ENCODE measurements at places on chromosomes 16 and 17.

DNA sequence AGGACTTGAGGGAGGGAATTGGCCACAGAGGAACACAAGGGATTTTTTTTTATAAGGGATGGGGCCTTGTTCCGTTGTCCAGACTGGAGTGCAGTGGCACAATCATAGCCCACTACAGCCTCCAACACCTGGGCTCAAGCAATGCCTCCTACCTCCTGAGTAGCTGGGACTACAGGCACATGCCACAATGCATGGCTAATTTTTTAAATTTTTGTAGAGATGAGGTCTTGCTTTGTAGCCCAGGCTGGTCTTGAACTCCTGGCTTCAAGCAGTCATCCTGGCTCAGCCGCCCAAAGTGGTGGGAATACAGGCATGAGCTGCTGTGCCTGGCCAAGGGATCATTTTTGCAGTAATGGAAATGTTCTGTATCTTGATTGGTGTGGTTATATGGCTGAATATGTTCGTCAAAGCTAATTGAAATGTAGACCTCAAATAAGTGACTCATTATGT is 56.9 kb downstream of the VMP1 start:
- no peak for DNase-seq

DNA sequence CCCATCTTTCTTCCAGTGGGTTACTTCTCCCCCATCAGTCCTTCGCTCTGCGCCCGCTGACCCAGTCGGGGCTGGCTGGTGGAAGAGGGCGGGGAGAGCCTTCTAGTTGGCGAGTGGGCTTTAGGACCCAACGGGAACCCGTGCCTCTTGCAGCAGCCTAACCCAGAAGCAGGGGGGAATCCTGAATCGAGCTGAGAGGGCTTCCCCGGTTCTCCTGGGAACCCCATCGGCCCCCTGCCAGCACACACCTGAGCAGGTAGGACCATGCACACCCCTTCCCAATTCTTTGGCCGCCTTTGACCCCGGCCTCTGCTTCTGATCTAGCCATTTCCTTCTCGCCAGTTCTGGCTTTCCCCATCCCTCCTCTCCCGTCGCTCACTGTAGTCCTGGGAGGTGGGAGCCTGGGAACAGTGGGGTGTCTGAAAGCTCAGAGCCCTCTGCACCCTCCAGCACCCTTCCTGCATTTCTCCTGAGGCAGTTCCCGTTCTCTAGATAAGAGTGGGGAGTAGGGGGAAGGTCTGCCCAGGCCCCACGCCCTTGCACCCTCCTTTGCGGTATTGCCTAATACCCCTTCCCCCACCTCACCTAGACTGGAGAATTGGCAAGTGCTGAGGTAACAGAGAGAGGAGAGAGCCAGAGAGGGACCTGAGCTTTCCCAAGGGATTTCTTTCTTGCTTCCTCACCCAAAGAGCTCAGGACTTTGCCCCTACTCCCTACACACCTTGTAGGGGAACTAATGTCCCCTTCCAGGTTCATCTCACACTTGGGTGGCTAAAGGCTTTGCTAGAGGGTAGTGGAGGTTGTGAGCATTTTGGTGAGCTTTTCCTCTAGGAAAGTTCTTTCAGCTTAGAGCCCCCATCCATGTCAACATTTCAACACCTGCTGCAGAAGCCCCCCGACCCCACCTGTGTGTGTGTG is at the start of gene RARA:
TSS of gene RARA (plus strand) at position 150 of the 918 bp plus-strand sequence. CDS start 22,039 bp downstream, outside the sequence.
- no peak for DNase-seq

DNA sequence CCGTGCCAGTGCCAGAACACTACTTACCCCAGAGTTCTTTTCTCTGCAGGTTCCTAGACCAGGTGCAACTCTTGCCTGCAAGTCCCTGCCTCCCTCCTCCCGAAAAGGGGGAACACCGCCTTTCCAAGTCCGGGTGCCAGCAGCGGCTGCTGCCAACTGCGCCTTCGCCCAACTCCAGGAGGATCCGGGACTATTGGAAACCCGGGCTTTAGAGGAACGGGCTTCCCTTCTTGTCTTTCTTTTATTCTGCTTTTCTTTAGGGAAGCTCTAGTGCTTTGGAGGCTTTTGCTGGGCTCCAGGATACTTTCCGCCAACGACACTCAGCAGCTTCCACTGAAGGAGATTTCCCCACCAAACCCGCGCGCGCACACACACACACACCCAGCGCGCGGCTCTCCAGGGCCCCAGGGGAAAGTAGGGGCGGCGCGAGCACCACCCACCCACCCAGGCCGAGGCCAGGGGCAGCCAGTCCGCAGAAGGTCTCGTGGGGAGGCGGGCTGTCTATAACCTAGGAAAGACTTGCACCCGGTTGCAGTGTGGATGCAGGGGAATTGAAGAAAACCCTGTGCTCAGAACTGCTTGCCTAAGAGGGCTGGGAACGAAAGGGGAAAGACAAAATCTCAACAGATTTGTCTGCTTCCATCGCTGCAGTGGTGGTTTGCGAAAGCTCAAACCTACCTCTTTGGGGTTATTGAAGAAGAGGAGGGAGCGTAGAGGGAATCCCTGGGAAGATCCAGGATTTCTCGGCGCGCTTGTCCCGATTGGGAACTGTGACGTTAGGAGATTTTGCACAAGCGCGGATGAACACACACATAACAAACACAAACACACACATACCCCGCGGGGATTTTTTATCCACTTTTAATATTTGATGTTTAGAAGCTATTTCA is 977 bp upstream of the CA10 start:
- no peak for DNase-seq

GRCh38 chr16:14325502-14326401 is 254.6 kb downstream of the MRTFB start:
- DNase-seq, result no peak

GRCh38 chr17:9522074-9522473 is 53.5 kb downstream of the STX8 start:
- DNase-seq, result no peak

GRCh38 chr17:15744885-15745284 is 12.8 kb downstream of the TBC1D26 start:
- DNase-seq, result no peak

DNA sequence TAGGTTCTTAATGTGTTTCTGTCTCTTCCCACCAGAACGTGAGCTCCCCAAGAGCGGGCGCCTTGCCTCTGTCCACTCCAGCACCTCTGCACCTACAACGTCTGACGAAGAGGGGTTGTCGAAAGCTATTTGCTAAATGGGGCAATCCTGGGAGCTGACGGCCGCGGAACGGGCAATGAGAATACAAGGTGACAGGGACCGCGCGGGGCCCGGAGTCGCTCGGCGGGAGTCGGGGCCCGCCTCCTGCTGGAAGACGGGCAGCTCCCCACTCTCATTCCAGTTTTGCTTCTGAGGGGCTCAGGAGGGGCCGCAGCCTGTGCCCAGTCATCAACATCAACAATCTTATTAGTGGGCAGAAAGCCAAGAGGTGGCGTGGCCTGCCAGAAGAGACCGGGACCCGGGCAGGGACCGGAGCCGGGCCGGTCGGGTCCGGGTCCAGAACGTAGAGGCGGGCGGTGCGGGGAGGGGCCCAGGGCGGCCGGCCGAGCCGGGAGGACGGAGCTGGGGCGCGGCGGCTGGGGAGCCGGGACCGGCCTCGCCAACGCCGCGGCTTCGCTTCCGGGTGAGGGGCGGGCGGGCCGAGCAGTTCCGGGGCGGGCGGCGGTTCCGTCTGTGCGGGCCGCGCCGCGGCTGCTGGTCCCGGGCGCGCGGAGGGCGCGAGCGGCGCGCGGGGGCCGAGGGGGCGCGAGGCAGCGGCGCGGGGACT is at the start of gene MOSMO:
TSS of gene MOSMO (plus strand) at position 603 of the 706 bp plus-strand sequence. CDS start 191 bp downstream, outside the sequence.
- peak; percentile 60 for DNase-seq

DNA sequence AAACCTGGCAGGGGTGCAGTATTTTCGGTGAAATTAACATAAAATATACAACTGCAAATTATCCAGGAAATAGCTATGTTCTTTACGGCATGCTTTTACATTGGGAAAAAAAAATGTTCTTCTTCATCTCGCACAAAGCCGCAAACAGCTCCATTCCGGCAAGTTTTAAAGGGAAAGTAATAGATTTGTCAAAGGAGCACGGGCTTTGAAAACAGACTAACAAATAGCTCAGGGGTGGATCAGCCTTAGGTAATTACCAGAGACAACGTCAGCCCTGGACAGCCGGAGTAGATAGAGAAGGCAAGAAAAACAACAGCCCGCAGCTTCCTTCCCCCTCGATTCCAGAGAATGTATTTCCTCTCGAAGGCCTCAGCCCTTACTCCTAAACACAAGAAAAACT is 222.5 kb downstream of the C16orf78 start:
- no peak for DNase-seq

DNA sequence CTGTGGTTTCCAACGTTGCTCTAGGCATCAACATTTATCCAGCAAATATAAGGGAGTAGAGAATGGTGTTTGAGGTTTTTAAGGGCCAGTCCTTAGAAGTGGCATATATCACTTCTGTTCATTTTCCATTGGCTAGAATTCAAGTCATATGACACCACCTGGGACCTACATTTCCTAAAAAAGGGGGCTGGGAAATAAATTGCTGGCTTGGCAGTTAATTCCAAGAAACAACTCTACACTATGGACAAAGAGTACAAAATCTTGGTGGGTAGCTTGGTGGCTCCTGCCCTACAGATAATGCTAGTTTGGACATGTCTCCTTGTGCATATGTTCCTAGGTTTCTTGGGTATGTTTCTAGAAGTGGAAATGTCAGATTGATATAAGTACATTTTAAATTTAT is 7.6 kb downstream of the PPM1E start:
- DNase-seq, result no peak

DNA sequence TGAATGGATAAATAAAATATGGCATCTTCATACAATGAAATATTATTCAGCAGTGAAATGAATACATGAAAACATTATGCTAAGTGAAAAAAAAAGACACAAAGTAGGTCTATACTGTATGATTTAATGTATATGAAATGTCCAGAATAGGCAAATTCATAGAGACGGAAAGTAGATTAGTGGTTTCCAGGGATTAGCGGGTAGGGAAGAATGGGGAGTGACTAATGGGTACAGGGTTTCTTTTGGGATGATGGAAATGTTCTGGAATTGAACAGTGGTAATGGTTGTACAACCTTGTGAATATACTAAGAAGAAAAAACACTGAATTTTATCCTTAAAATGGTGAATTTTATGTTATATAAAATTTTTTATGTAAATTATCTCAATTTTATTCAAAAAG is 8.5 kb upstream of the MYCBPAP start:
- DNase-seq, result no peak

GRCh38 chr17:68794636-68795434 is 160.4 kb downstream of the ABCA8 start:
- DNase-seq, result no peak

DNA sequence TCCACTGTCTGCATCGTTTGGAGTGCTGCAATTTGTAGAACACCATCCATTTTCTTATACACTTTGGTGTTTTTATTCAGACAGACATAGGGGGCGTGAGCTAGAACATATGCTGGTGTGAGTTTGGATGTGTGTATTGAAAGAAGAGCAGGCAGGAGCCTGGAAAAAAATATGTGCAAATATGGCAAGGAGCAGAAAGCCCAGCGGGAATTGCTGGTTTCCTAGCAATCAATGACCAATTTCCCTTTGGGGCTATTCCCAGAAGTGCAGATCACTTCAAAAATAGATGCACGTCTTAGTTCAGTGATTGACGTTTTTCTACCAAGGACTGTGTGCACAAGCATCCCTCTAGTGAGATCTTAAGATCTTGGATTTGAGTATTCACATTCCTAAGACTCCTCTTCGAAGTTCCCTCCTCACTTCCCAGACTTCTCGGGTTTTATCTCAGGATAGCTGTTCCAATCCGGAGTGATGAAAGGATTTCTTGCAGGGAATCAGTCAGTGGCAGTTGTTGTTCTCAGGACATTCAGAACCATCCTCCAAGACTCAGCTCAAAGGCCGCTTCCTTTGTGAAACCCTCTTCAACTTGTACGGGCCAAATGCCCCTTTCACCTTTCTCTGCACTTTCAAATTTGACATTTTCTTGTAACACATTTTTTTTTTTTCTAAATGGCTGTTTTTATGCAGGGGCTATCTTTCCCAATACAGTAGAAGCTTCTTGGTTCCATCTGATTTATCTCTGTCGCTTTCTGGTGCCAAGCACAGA is 268.7 kb upstream of the ASIC2 start:
- DNase-seq, result no peak

GRCh38 chr17:41504246-41504977 is 1.0 kb downstream of the KRT13 start:
- no peak for DNase-seq

GRCh38 chr16:1124795-1125194 is 28.1 kb upstream of the CACNA1H start:
- no peak for DNase-seq

GRCh38 chr16:12079412-12079965 is 103.0 kb downstream of the SNX29 start:
- DNase-seq, result no peak

GRCh38 chr16:82041542-82041941 is 6.5 kb downstream of the HSD17B2 start:
- DNase-seq, result no peak

DNA sequence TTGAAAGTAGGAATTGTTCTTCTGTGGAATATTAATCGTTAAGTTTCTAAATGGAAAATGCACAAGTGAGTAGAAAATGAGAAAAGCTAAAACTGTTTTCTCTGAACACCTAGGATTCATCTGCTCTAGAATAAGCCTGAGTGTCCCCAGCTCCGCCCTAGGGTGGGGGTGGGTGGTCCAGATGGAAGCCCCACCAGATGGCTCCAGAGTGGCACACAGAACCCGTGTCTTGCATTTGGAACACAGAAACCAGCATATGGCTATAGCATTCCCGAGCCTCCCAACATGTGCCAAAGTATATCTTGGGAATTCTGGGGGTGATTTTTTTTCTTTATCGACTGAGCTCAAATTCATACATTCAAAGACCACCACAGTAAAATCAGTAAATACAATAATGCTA is 517.7 kb upstream of the PSMD7 start:
- no peak for DNase-seq

GRCh38 chr17:71273441-71273840 is 847.4 kb upstream of the SOX9 start:
- no peak for DNase-seq

DNA sequence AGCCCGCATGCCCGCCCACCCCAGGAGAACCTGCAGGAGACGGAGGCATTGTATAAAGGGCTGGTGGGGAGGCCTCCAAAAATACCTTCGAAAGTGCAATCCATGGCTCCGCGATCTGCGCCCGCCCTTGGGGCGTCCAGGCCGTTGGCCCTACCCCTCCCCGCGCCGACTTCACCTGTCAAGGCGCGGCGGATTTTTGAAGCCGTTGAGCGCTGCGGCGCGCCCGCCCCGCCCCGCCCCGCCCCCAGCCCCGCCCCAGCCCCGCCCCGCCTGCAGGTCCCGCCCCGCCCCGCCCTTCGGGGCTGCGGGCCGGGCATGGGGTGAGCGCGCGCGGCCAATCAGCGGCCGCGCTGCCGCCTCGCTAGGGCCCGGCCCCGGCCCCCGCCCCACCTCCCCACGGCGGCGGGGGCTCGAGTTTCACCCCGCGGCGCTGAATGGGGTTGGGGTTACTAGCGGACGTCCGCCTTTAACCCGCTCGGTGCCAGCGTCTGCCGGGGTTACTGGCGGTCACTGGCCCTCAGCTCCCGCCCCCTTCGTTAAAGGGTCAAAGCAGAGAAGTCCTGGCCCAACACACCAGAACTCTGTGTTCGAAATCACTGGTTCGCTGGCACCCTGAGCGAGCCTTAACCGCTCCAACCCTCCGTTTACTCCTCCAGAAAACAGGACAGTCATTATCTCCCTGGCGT is 13.2 kb downstream of the SREBF1 start:
- DNase-seq, result peak; percentile 76
